ENCODE measurements at places on chromosomes 3 and 15.

- DNase-seq: no peak
Observed at GRCh38 chr3:22450786-22451400, 699.9 kb upstream of the ZNF385D start.

GRCh38 chr15:45179221-45179985 lies 8.4 kb downstream of the SHF start:
- no peak for DNase-seq

- DNase-seq: peak; percentile 68
Observed at GRCh38 chr3:39291903-39292329, 12.1 kb upstream of the CX3CR1 start.

DNA sequence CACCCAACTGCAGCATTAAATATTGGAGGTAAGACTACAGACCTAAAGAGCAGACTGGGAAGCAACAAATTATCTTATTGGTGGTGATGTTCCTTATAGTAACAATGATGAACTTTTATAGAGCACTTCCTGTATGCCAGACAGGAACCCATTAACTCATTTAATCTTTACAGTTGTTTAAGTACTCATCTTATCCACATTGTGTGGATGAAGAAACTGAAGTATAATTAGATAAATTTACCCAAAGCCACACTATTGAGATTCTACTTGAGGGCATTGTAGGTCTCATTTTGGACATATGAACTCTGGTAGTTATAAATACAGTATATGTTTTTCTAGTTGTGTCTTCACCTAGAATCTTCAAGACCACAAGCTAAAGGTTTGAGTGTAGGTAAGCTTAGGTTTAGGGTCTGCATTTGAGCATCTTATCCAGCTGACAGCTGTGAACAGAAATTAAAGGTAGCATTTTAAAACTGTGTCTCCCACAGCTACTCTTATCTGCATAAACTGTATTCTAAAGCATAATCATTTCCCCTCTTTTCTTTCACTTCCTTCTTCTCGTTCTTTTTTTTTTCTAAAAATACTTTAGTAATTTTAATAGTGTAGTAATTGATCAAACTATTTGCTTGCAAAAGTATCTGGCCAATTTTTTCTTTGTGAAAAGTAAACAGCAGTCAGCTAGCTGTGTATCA lies 138.2 kb downstream of the UBE2E2 start:
- DNase-seq: no peak
